ENCODE measurements at places on chromosomes 6 and 20.

DNA sequence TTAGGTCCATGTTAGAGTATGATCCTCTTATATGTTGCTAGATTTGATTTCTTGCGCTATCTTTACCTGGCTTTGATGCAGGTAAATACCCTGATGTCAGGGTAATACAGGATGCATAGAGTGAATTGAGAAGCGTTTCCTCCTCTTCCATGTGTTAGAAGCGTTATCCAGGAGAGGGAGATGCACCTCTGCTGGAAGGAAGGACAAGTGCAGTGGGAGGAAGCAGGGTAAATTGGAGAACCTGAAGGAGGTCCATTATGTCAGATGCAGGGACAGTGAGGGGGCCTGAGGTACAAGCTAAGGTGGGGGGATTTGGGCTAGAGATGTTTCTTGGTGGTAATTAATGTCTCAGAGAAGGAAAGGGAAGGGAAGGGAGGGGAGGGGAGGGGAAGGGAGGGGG is 7.7 kb downstream of the SHLD1 start:
- DNase-seq, result no peak

- DNase-seq, result no peak
Observed at GRCh38 chr6:797479-798077, 104.6 kb upstream of the EXOC2 start.

DNA sequence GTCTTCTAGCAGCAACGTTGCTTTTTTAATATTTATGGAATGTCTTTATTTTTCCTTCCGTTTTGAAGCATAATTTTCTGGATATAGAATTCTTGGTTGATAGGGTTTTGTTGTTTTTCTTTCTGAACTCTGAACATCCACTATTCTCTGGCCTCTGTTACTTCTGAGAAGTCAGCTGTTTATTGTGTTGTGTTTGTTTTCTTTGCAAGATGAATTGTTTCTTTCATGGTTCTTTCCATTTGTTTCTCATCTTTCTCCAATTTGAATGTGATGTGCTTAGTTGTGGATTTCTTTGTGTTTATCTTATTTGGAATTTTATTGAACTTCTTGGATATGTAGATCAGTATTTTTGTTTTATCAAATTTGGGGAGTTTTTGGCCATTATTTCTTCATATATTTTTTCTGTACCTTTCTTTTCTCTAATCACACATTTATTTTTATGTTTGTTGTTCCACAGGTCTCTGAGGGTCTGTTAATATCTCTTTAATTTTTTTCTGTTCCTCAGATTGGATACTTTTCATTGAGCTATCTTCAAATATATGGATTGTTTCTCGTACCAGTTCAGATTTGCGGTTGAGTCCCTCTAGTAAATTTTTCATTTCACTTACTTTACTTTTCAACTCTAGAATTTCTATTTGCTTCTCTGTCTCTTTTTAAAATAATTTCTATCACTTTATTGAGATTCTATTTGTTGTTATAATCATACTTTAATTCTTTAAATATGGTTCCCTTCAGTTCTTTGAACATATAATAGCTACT is 18.0 kb downstream of the HIVEP1 start:
- DNase-seq, result no peak

DNA sequence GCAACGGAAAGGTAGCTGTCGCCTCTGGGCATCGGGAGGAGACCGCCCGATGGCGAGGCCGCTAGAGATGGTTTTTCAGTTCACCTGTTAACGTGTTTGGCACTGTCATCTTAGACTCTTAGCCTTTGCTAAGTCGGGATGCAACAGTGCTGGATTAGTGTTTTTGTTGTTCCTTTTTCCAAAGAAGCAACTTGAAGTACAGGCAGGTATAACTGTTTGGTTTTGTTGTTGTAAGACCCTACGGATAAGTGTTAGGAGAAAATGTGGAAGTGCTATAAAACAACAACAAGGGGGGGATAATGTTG is 723 bp downstream of the MANEA start:
- DNase-seq, result no peak

DNA sequence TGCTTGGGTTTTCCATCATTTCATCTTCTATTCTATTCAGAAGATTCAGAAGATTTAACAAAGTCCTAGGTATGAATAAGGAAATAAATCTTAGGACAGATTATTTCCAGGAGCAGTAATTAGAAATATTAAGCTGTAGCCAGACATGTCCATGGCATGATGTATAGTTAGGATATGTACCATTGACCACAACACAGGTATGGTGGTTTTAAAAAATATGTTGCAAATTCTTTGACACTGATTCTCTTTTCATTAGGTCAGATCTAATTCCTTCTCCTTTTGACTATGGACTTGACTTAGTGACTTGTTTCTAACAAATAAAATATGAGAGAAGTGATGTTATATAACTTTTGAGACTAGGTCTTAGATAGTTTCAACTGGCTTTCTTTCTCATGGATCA is 23.5 kb upstream of the PDE7B start:
- no peak for DNase-seq

GRCh38 chr20:48808382-48809034 is 19.3 kb downstream of the PREX1 start:
- DNase-seq, result no peak

DNA sequence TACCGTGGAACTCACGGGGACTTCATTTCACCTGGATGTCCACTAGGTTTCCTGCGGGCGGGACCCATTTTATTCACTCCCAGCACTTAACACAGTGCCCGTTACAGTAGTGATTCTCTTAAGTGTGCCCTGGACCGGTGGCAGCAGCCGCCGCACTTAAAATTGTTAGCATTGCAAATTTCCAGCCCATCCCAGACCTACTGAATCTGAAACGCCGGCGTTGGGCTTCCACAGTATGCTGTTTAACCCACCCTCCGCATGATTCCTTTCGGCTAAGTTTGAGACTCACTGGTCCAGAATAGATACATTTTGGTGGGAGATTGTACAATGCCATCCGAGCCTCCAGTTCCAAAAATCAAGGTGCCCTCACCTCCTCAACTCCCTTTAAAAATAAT is 967 bp downstream of the SMPDL3A start:
- no peak for DNase-seq

GRCh38 chr20:60066438-60066823 is 108.2 kb downstream of the CDH26 start:
- DNase-seq, result no peak

DNA sequence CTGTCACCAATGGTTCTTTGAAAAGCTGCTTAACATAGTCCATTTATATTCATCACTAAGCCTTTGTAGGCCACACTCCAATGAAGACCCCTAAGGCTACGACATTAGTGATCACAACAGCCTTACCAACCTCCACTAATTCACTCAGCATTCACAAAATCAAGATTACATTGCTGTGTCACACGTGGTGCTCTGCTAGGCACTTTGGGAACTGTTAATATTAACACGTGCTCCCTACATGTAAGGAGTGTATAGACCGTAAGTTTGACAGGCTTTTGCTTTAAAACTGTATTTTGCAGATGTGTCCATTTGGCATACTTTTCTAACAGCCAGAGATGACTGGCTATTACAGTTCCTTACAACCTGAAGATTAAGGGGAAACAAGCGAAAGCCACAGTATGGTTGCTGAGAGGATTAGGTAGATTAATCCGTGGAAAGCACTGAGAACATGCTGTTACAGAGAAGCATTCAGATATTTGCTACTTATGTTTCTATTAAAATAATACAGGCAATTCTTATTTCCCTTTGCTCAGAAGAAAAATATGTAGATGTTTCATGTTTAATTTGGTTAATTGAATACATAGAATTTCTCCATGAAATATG is 69.7 kb downstream of the SAMD3 start:
- DNase-seq, result no peak

- DNase-seq, result no peak
Observed at GRCh38 chr6:16498237-16498636, 259.9 kb downstream of the GMPR start.

DNA sequence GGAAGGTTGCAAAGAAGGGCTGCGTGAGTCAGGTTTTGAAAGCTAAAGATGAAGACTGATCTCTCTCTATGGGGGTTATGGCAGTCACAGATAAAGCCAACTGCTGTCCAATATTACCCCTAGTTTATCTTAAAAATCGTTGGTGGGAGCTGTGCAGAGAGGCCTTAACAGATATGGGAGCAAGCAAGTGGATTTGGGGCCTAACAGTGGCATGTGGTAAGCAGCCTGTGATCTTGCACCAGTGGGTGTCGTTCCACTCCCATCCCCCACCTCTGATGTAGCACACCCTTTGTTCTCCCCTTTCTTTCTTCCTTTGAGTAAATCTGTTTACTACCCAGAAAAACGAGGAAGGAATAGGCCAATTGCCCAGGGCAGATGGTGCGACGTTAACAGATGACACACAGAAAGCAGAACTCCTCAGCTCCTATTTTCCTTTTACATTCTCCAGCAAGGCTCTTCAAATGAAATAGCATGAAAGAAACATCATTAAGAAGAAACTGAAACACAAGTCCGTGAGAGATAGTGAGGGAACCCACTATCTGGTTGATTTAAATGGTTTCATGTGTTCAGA is 274.1 kb upstream of the CITED2 start:
- no peak for DNase-seq
